ENCODE measurements at places on chromosomes 6 and 20. TPM values are rescaled to one million over a fixed set of nuclear protein-coding genes. Genes with fewer than 3 reads are reported as not detected.

The ABCC10 gene
- polyA plus RNA-seq: 17.9 TPM

The ULBP3 gene
- polyA plus RNA-seq: 16.6 TPM

The ARMC12 gene
- 1.7 TPM for polyA plus RNA-seq

The RIPOR3 gene
- 0.40 TPM for polyA plus RNA-seq

The OVOL2 gene
- 3.1 TPM for polyA plus RNA-seq

The COL21A1 gene
- 0.13 TPM for polyA plus RNA-seq

The ADGRF5 gene
- polyA plus RNA-seq: 0.01 TPM

The ETV7 gene
- 0.25 TPM for polyA plus RNA-seq

The KCNB1 gene
- polyA plus RNA-seq: 0.03 TPM

The PRIM2 gene
- polyA plus RNA-seq: 10.0 TPM

The FAM210B gene
- polyA plus RNA-seq: 29.7 TPM

The DSP gene
- 286 TPM for polyA plus RNA-seq

The RCAN2 gene
- polyA plus RNA-seq: 0.04 TPM
